ENCODE measurements at places on chromosomes 1 and 21.
A peak's percentile ranks its signal among the peaks of the same experiment; 100 is the strongest.

DNA sequence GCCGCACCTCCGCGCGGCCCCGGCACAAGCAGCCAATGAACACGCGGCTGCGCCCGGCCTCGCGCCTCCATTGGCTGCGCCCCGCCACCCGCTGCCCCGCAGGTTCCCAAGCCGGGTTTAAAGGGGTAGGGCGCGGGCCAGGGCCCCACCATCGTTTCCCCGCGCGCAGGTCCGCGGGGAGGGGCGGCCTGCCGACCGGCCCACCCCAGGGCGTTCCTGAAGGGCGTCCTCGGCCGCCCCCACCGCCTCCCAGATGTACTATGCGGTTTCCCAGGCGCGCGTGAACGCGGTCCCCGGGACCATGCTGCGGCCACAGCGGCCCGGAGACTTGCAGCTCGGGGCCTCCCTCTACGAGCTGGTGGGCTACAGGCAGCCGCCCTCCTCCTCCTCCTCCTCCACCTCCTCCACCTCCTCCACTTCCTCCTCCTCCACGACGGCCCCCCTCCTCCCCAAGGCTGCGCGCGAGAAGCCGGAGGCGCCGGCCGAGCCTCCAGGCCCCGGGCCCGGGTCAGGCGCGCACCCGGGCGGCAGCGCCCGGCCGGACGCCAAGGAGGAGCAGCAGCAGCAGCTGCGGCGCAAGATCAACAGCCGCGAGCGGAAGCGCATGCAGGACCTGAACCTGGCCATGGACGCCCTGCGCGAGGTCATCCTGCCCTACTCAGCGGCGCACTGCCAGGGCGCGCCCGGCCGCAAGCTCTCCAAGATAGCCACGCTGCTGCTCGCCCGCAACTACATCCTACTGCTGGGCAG lies at the start of gene OLIG1:
OLIG1 (plus strand) TSS at position 148 of the 750 bp plus-strand sequence; CDS start at position 254, 106 bp downstream.
- peak; percentile 45 for DNase-seq

- DNase-seq: no peak
Measured at GRCh38 chr21:17775431-17776126, 43.6 kb downstream of the C21orf91 start.

DNA sequence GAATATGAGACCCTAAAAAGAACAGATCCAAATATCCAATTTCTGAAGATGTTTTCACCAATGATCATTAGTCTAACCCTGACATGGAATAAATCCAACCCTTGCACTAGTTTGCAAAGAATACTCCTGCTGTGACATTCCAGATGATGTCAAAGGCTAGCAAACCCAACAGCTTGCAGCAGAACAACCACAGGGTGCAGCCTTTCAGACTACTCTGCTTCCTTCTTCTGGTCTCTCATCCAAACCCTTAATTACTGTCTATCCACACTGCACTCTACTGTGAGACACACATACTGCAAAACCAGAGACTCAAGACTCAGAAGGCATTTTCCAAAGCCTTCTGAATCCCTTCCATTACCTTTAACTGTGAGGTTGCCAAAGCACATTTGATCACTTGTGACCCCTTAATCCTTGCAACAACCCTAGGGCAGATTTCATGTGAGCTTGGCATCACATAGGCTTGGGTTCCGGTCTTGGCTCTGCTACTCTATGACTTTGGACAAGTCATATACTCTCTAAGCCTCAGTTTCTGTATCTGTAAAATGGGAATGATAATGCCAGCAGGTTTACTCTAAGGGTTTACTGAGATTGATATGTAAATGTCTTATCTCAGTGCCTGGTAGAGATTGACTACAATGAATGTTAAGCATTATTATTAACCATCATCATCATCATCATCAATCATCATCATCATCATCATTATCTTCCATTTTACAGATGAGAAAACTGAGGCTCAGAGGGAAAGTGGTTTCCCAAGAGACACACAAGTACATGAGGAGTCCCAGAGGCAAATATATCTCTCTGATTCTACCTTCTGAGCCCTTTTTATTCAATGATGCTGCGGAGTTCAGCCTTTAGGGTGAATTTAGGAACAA lies 94.5 kb downstream of the SYF2 start:
- DNase-seq: no peak

- no peak for DNase-seq
Measured at GRCh38 chr1:16133007-16133961, 22.6 kb downstream of the EPHA2 start.

GRCh38 chr1:180271272-180272255 lies 41.5 kb downstream of the LHX4 start:
- peak; percentile 20 for DNase-seq

DNA sequence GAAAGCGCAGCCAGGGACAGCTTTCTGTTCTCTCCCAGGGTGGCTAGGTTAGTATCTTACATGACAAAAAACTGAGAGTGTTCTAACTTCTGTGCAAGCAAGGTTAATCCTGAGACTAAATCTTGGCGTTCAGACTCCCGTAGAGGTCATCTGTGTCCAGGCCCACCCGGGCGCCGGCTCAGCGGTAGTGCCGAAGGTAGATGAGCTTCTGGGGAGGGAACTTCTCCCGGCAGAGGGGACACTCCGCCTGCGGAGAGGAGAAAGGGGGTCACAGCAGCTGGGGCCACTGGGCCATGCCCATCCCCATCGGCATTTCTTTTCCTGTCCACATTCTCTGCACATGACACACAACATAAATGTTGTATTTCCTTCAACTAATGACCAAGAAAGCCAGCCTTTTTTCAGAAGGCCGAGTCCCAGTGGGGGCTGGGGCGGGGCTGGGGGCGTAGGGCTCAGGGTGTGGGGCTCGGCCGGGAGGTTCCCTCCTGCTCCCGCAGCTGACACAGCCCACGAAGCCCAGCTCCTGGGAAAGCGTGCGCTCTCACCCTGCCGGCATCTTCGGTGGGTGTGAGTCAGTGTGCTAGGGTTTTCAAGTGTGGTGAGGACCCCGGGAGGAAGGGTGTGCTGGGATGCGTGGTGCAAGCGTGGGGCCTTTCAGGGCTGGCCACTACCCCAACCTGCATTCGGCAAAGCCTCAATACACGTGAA lies 6.6 kb downstream of the PEX10 start:
- no peak for DNase-seq

DNA sequence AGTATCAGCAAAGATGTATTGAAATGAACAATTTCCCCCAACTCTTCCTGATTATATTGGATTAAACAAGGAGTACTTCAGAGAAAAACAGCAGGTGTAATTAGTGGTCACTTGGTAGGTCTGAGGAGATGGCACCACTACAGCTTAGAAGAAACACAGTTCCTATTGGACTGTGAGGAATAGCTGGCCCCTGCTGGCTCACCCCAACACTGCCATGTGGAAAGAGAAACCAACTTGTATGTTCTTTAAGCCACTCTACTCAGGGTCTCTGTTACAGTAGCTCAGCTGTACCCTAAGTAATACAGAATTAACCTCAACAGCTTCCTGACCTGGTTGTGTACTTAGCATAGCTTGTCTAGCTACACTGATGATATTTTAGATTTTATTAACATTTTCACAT lies 26.5 kb upstream of the MTR start:
- no peak for DNase-seq

DNA sequence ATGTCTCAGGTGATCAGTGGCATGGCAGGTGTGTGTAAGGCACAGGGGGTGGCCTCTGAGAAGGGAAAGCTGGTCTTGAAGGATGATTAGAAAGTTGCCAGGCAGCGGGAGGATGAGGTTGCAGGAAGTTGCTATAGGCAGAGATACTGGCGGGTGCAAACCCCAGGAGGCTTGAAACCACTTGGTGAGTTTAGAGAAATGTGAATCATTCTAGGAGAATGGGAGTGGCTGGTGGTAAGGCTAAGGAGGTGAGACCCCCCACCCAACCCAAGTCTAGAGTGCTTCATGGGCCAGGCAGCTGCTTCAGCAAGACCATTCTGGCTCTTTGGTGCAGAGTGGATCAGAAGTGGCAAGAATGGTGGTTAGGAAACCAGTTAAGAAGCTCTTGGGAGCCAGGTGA lies 9.0 kb downstream of the SH2D2A start:
- DNase-seq: no peak

- no peak for DNase-seq
Measured at GRCh38 chr1:161176468-161177111, 717 bp downstream of the B4GALT3 start.

GRCh38 chr21:31351438-31351837 lies 7.4 kb upstream of the TIAM1 start:
- no peak for DNase-seq

DNA sequence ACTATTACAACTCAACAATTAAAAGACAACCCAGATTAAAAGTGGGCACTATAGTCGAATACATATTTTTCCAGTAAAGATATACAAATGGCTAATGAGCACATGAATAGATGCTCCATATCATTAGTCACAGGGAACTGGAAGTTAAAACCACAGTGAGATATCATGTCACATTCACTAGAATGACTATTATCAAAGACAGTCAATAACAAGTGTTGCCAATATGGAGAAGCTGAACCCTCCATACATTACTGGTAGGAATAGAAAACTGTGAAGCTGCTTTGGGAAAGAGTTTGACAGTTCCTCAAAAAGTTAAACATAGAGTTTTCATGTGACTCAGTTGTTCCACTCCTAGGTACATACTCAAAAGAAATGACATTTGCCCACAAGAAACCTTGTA lies 30.6 kb upstream of the MRPS6 start:
- no peak for DNase-seq

DNA sequence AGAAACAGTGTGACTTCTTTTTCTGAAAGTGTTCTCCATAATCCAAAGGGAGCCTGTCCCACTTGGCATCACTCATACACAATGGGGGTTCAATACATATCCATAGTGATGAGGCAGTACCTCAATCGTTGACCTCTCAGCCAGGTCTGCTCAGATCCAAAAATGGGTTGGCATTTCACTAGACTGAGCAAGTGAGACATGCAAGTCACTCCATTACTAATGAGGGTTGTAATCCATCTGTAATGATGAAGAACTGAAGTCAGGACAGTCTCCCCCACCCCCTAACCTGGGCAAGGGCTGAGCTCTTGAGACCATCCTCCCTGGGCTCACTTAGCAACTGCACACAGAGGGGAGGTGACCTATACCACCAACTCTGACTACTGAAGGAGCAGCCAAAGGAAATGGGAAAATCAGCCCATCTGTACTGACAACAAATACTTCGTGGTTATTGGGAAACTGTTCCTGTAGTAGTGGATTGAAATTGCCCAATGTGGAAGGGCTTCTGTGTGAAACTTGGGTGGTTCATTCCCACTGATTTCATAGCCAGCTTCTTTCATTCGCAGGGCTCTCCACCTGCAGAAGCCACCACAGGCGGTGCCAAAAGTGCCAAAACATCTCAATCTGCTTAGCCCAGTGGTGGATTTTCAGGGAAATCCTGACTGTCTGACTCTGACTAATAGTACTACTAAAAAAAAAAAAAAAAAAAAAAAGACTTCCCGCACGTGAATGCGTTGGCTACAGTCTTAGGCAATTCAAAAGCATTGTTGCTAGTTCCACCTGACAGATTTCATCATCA lies 5.0 kb downstream of the NGF start:
- no peak for DNase-seq

GRCh38 chr1:208254376-208254775 lies 10.2 kb upstream of the PLXNA2 start:
- DNase-seq: no peak

DNA sequence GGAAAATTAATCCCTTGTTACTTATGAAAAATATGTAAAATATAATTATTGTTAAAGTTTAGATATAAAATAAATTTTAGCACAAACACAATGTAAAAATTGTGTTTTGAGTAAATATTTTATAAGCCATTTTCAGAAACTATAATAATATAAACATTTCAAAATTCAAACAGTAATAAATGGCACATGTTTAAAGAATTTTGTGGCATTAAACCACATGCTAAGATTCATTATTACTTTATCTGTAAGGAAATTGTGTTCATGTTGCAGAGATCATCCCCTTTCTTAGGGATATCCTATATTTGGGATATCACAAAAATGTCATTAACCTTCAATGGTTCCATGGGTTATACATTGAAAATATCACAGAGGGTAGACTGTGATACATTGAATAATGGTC lies 1044.3 kb downstream of the AMY1C start:
- DNase-seq: no peak

- DNase-seq: no peak
Measured at GRCh38 chr1:233277637-233278606, 17.6 kb downstream of the PCNX2 start.

- peak; percentile 91 for DNase-seq
Measured at GRCh38 chr21:45138199-45139002, 64.0 kb downstream of the ADARB1 start.

- DNase-seq: no peak
Measured at GRCh38 chr1:222047366-222047765, 305.5 kb upstream of the DUSP10 start.

DNA sequence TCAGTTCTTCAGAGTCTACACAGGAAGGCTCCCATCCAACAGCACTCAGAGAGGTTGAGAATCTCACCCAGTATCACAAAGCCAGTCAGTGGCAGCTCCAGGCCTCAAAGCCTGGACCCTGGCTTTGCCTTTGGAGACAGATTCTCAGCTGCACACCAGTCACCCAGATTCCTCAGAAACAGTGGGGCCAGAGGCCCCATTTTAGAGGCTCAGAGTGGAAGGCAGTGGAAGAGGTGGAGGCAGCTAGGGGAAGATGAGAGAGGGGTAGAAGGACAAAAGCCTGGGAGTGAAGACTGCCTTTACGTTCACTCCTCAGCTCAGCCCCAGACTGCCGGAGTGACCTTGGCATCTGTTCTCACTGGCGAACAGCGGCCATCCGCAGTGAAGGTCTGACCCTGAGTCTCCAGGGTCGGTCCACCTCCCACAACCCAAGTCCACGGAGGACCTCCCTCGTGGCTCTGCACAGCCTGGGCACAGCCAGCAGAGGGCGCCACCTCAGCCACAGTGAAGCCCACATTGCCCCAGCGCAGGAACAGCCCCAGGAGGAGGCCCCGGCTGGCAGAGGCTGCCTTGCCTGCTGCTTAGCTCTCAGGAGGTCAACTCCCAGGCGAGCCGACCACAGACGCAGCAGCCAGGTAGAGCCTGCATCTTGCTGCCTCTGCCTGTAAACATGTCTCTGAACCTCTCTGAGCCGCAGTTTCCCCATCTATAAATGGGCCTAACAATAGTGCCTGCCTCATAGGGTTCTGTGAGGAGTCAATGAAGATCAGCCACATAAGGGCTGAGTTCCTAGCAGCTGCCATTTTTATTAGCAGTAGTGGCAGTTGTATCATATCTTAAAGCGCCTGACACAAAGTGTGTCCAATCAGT lies 5.9 kb upstream of the FNDC5 start:
- peak; percentile 62 for DNase-seq

DNA sequence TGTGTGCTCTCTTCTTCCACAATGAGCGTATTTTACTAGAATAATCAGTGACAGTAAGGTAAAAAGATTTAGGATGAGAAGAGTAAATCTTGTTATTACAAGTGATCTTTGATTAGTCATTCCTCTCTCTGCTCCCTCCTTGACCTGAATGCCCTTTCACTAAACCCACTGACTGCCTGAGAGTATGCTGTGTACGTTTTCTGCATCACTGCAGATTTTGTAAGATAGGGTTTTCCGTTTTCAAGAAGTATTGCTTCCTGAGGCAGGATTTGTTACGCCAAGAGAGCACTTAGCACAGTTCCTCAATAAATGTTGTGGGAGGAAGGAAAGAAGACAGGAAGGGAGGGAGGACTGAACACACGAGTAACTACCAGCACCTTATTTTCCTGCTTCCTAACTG lies 7.7 kb upstream of the LAMB3 start:
- DNase-seq: no peak
